Fibroblast of pulmonary artery (primary cell): ENCODE measurements at places on chromosomes 7 and 10.
A peak's percentile ranks its signal among the peaks of the same experiment; 100 is the strongest.

- DNase-seq, result no peak
These were observed 76.0 kb upstream of the RET start for GRCh38 chr10:43000651-43001426.

DNA sequence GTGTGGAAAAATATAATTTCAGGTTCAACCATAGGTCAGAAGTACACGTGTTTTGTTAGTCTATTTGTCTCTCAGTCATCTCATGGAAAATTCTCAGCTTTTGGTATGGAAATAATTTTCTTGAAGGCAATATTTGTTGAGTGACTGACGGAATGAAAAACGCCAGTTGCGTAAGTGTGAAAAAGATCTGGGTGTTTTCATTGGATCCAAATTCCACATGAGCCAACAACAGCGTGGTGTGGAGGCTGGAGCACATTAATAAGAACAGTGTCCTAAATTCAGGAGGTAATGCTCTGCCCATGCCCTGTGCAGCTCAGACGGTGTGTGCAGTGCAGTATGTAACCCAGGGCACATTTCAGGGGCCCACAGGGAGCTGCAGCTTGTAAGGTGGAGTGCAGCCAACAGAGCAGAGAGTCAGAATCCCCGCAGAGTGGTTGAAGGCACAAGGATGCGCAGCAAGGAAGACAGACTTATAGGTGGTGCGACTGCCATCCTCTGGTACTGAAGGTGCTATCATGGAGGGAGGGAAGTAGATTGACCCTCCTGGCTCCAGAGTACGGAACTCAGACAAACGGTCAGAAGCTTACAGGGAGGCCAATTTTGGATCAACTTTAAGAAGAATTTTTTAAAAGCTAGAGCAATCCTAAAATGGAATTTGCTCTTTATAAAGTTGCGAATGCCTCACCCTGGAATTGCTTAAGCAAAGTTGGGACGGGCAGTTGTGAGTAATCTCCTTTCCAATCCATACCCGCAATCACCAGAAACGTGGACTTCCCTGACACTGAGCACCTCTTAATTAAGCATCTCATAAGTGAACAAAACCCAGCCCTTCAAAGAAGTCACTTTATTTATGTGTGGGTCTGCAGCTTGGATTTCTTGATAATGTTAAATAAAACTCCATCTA, 38.0 kb downstream of the EGFR start:
- no peak for DNase-seq

GRCh38 chr10:59976909-59977308, 70.6 kb upstream of the CCDC6 start:
- DNase-seq, result no peak

- peak; percentile 11 for DNase-seq
These were observed 43.3 kb upstream of the ADGRA1 start for GRCh38 chr10:133044401-133044811.

GRCh38 chr10:124175701-124176348, 82.4 kb upstream of the CHST15 start:
- no peak for DNase-seq

- peak; percentile 83 for DNase-seq
These were observed 37.4 kb upstream of the CALD1 start for GRCh38 chr7:134741907-134742635.

- DNase-seq, result peak; percentile 36
These were observed 567 bp upstream of the EPO start for GRCh38 chr7:100719523-100720278.

DNA sequence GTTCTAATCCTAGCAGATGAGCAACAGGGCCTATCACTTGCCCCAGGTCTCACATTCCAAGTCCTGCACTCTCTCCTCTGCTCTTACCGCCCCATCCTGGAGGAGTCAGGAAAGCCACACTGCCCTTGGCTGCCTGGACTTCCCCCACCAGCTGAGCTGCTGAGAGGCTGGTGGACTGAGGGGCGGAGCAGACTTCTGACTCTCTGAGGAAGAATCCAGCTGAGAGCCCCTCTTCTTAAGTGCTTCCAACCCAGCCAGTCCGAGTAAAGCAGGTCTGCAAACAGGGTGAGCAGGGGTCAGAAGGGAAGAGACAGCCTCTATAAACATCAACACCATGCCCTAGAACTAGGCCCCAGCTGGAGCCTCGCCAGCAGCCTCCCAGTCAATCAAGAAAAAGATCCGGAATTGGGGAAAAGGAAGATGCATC, 92.4 kb upstream of the TMEM72 start:
- no peak for DNase-seq

DNA sequence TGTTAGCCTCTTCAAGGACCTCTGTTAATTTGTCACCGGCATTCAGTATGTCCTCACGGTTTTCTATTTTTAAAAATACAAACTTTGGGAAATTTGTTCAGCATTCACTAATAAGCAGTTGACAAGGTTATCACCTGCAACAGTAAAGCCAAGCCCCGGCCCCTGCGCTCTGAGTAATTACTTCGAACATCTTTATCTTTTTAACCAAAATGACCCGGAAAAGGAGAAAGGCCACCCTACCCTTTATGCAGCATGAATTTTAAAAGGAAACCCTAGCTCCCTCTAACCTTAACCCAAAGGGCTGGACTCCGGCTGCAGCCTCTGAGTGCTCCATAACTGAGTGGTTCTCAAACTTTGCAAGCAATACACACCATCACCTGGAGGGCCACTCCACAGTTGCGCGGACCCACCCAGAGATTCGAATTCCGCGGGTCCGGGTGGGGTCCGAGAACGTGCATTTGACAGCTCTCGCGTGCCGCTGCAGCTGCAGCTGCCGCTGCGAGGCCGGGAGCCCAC, 940 bp downstream of the NSMCE4A start:
- DNase-seq, result no peak
